ENCODE measurements at places on chromosomes 6 and 20.

DNA sequence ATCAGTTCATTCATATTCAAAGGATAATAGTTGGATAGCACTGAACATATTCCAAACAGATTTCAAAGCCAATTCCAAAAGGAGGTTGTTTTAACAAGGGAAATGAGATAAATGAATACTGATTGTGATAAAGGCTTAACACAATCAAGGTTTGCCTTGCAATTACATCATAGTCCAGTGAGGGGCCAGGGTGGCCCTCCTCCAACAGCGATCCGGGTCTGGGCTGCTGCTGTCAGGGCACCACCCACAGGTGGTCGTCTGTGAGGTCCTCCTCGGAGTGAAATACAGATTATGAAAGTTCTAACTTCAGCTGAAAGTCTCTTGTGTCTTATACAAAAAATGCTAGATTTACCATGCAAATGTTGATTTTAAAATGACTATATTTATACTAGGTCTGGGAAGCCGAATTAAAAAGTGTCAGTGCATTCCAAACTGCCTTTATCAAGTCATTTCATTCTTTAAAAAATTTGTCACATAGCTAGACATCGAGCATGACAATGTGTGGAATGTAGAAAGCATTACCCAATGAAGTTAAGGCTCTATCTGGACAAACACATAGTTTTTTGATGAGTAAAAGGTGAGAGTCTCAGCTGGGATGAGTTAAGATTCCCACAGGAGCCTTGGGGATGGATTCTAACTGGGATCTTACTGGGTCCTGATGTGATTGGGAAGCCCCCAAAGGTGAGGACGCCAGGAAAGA, 65.9 kb upstream of the SLC22A23 start:
- DNase-seq = no peak

- DNase-seq = no peak
Measured at GRCh38 chr20:2750491-2751251, 49.8 kb downstream of the CPXM1 start.

- no peak for DNase-seq
Measured at GRCh38 chr6:164531736-164532135, 777.7 kb downstream of the C6orf118 start.

- no peak for DNase-seq
Measured at GRCh38 chr6:145132709-145133108, 602.6 kb downstream of the EPM2A start.

DNA sequence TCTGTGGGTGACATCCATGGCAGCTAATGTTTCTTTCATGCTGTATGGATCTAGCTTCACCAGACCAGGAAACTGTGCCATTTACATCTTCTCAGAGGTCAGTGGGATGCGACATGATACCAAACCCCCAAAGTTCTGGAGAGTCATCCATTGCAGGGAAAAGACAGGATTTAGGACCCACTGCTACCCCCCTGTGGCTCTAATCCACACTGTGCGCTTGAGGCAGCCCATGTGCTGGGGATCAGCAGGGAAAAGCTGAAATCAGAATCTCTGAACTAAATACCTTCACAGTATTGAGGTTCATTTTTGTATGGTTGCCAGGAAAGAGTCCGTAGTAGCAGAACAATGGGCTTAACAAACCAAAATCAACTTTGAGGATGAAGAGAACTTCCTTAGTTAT, 164.4 kb downstream of the TMEM242 start:
- no peak for DNase-seq

GRCh38 chr6:32949113-32949512, 3.8 kb downstream of the HLA-DMA start:
- no peak for DNase-seq

GRCh38 chr6:149130090-149130489, 187.4 kb upstream of the TAB2 start:
- DNase-seq = no peak

DNA sequence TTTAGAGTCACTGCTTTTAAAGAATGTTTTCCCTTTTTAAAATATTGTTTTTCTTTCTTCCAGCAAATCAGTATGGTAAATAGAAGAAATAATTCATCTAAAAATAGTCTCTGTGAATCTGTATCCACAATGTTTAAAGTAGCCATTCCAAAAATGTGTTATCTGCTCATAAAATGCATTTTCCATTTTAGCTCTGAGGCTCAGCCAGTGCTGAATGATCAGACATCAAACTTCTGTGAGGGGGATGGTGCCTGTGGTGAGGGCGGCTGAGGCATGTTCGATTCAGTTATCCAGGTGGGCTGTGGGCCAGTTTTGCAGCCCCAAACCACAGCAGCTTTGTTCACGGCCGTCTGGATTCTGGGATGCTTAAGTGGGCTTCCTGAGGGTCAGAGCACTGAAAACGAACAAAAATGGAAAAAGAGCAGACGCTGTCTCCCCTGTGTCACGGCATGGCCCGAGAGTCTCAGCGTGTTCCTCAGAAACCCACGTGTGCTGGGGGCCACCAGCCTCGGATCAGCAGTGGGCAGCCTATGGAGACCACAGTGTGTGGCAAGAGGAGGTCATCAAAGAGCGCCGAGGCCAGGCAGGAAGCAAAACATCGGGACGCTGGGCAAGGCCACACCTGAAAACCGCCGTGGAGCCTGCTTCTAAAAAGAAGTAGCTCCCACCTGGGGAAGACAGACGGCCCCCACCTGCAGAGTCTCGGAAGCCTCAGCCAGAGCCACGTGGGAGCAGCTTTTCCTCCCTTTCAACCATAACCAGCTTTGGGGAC, 134.9 kb upstream of the THBS2 start:
- no peak for DNase-seq

- no peak for DNase-seq
Measured at GRCh38 chr6:168288781-168289570, 30.6 kb downstream of the DACT2 start.

DNA sequence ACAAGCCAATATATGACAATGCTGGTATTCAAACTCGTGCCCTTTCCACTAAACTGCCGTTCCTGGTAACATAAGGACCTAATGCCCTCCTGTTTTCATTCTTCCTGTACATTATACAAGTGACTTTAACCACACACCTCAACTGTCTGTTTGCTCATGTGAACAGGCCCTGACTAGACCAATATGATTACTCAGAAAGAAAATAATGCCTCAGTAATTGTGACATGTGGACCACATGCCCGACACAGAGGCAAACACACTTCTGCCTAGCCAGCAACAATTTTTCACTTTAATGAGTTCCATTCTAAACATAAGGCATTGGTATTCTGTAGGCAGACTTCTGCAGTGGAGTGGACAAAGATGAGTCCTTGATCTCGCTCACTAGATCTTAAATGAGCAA, 30.0 kb downstream of the SLC22A16 start:
- DNase-seq = no peak

GRCh38 chr6:5379647-5380242, 118.4 kb downstream of the FARS2 start:
- no peak for DNase-seq

DNA sequence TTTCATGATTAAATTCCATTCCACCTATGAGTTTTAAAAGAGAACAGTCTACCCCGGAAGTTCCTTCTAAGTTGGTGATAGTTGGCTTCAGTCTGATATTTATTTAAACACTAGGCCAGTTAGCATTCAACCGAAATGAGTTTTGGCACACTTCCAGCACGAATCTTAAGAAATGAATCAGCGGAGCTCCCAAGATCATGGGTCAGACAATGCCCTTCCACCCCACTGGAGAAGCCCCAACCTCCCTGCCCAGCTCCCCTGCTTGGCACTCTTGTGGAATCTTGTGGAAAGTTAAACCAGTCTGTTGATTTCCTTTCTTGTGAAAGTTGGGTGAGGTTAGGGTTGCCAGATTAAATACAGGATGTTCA, 64.3 kb downstream of the MKKS start:
- DNase-seq = no peak
